Upper lobe of right lung (tissue), 1 donor: ENCODE measurements at places on chromosomes 12 and 14.

- H3K27me3 ChIP-seq = no peaks in the 10 kb centered on the region
- no peaks in the 10 kb centered on the region for H3K36me3 ChIP-seq
- H3K4me1 ChIP-seq = no peaks in the 10 kb centered on the region
- no peak overlapping the region for H3K27ac ChIP-seq
- DNase-seq = no peak
- H3K4me3 ChIP-seq = no peak overlapping the region
Observed at GRCh38 chr14:95660651-95661515, 25.3 kb upstream of the TCL1B start.

GRCh38 chr14:52222901-52223300, 44.6 kb upstream of the PTGDR start:
- H3K36me3 ChIP-seq = no peaks in the 10 kb centered on the region
- no peaks in the 10 kb centered on the region for H3K27me3 ChIP-seq
- H3K4me3 ChIP-seq = no peak overlapping the region
- no peak overlapping the region for H3K27ac ChIP-seq
- DNase-seq = no peak
- no peaks in the 10 kb centered on the region for H3K4me1 ChIP-seq

GRCh38 chr12:13566292-13566691, 369.8 kb downstream of the EMP1 start:
- no peaks in the 10 kb centered on the region for H3K27me3 ChIP-seq
- DNase-seq = no peak
- no peak overlapping the region for H3K27ac ChIP-seq
- no peaks in the 10 kb centered on the region for H3K4me1 ChIP-seq
- no peaks in the 10 kb centered on the region for H3K36me3 ChIP-seq
- no peak overlapping the region for H3K4me3 ChIP-seq

DNA sequence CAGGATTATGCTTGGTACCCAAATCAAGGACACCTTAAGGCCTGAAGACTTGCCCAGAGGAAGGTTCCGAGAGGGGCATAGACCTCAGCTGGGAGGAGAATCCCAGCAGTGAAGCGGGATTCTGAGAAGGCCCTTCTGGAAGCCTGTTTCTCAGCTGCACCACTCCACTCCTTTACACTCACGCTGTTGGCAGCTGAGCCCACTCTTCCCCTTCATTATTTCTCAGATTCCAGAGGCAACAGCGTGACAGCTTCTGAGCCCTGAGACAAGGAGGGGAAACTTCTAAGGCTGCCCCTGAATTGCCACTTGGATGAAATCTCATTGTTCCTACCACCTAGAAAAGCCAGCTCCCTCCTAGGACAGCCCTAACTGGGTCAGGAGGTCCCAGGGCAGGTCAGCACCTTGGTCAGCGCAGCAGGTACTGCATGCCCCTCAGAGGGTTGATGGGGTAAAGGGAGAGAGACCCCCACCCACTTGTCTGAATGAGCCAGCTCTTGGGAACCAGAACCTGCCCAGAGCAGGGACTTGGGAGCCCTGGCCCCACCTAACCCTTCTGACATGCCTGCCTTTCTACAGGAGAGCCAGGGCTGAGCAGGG, 53.9 kb downstream of the ISCA2 start:
- peak overlapping the region; percentile 18 for H3K27ac ChIP-seq
- DNase-seq = no peak
- no peak overlapping the region for H3K4me3 ChIP-seq
- H3K4me1 ChIP-seq = peaks cover 15% of the 10 kb centered on the region

- no peak for DNase-seq
- peaks cover 74% of the 10 kb centered on the region for H3K4me1 ChIP-seq
- H3K27ac ChIP-seq = peak overlapping the region; percentile 70
- no peak overlapping the region for H3K4me3 ChIP-seq
Observed at GRCh38 chr14:68937471-68938270, 41.4 kb downstream of the ACTN1 start.

DNA sequence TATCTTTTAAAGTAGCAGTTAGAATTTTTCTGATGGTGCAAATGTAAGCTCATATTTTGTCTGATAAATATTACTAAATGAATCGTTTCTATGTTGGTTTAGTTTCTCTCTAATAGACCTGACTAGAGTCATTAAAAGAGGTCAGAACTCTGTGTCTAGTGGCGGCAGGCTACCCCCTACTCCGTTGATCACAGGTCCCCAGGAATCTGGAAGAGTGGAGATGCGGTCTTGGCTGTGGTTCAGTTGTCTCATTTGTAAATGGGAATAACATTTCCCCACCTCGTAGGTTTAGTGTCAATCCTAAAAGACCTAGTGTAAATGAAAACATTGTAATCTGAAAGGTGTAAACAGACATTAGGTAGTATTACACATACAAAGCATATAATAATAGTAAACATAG, 4.7 kb upstream of the FOXJ2 start:
- no peak overlapping the region for H3K27ac ChIP-seq
- H3K4me3 ChIP-seq = no peak overlapping the region
- peaks cover 7% of the 10 kb centered on the region for H3K4me1 ChIP-seq
- DNase-seq = no peak
- H3K36me3 ChIP-seq = no peaks in the 10 kb centered on the region

GRCh38 chr12:58541300-58541690, 379.0 kb downstream of the LRIG3 start:
- no peak for DNase-seq
- no peak overlapping the region for H3K4me3 ChIP-seq
- H3K36me3 ChIP-seq = no peaks in the 10 kb centered on the region
- H3K4me1 ChIP-seq = no peaks in the 10 kb centered on the region
- H3K27me3 ChIP-seq = no peaks in the 10 kb centered on the region

GRCh38 chr12:89801284-89801683, 92.6 kb upstream of the ATP2B1 start:
- no peaks in the 10 kb centered on the region for H3K4me1 ChIP-seq
- no peaks in the 10 kb centered on the region for H3K27me3 ChIP-seq
- H3K4me3 ChIP-seq = no peak overlapping the region
- no peak overlapping the region for H3K27ac ChIP-seq
